Muscle of leg (tissue), 16 donors: ENCODE measurements at places on chromosomes 3 and 15. TPM values are rescaled to one million over a fixed set of nuclear protein-coding genes. Genes with fewer than 3 reads are reported as not detected.
A peak's percentile ranks its signal among the peaks of the same experiment; 100 is the strongest.

LRRC2 gene
- total RNA-seq, result 4.1 TPM

CCDC9B gene
- total RNA-seq, result 5.3 TPM

FETUB gene
- 0.04 TPM for total RNA-seq

- DNase-seq, result no peak
These were observed 158.2 kb upstream of the ARHGEF26 start for GRCh38 chr3:153963012-153963411.

DNA sequence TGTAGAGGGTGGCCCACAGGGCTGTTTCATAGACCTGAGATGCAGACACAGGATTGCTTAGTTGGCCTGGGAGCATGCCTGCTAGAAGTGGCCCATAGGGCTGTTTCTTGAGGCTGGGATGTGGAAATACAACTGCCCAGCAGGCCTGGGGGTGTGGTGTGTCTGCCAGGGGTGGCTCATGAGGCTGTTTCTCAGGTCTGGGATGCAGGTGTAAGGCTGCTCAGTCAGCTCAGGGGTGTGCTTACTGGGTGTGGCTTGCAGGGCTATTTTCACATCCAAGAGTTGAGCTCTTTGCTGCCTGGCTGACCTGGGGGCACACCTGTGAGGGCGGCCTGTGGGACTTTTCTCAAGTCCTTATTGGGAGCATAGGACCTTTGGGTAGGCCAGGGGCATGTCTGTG, 131.3 kb downstream of the DOCK3 start:
- DNase-seq, result no peak

DNA sequence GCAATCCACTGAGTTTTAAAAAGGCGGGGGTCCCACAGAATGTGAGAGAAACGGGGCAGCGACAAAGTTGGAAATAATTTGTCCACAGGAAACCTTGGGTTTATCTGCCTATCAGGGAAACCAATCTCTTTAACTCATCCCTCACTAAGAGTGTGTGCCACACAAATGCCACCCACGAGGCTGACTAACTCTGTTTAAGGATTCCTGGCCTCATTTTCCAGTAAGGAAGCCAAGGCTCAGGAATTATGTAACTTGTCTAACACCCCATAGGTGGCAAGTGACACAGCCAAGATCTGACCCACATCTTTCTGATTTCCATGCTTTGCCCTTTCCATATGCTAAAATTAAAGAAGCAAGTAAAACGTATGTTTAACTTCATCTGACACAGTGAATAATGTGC, 263.2 kb downstream of the CNTN3 start:
- no peak for DNase-seq

GRCh38 chr3:156150434-156151066, 30.2 kb downstream of the KCNAB1 start:
- DNase-seq, result peak; percentile 85
